ENCODE measurements at places on chromosomes 16 and 17.

- DNase-seq, result peak; percentile 87
Measured at GRCh38 chr16:84088695-84089395, 27.9 kb downstream of the MBTPS1 start.

GRCh38 chr17:75475851-75476250 lies 19.4 kb downstream of the TMEM94 start:
- no peak for DNase-seq

DNA sequence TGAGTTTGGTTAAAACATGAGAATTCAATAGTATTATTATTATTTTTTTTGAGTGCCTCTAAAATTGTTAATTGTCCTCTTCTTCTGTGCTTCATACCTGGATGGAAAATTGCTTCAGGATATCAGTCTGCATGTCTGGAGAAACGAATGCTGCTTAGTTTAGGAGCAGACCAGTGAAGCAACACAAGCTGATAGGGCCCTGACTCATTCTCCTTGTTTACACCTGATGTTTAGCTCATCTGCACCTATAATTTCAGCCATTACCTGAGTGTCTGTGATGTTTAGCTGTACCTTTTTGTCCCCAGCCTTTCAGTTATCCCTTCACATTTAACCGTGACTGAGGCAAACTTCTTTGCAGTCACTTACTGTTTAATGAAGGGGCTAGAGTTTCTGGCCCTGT lies 14.8 kb downstream of the SNTB2 start:
- no peak for DNase-seq

- DNase-seq, result peak; percentile 10
Measured at GRCh38 chr17:76152591-76152990, 11.5 kb upstream of the FOXJ1 start.

GRCh38 chr16:3706253-3707012 lies 10.9 kb downstream of the TRAP1 start:
- DNase-seq, result no peak

DNA sequence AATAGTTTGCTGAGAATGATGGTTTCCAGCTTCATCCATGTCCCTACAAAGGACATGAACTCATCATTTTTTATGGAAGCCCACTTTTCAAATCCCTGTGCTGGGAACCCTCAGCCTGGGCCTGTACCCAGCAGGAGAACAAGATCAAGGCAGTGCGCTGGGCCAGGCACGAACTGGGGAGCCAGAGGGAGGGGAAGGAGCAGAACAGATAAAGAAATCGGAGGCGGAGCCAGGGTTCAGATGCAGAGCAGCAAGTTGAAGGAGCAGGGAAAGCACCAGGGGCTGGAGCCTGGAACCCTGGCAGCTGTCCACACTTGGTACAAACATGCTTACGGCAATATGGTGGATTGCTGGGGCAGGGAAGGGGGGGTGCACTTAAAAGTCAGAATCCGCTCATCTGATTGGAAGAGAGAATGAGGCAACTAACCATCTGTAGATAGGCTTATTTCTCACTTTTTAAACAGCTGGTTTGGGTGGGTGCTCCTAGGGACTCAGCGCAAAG lies 107.5 kb downstream of the NOG start:
- no peak for DNase-seq

DNA sequence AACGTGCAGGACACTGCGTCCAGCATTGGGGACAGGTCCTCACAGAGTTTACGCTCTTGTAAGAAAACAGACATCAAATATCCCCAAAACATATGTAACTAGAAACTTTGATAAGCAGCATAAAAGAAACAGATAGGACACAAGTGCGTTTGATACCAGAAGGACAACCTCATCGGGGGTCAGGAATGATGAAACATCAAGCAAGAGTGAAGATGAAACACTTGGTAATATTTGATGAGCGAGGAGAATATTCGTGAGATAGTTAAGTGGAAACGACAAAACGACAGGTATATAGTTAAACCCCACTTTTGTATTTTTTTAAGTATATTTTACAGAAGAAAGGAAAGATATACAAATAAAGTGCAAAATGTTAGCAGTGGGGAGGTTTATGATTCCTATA lies 55.9 kb downstream of the NXN start:
- no peak for DNase-seq

DNA sequence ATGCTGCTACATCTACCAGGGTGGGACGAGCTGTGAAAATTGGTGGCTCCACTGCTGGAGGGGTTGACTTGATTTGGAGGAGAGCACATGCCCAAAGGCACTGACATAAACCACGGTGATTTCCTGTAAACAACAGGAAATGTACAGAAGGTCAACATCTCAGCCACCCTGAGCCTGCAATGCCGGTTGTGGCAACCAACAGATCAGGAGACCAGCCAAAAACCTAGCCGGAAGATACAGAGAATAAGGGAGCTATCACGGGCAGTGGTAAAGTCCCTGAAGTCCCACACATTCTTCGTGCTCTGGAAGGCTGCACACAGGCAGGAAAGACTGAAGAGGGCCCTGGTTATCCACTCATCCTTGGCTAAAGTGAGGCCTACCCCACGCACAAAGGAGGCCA lies 56.2 kb downstream of the ADCY9 start:
- DNase-seq, result no peak

DNA sequence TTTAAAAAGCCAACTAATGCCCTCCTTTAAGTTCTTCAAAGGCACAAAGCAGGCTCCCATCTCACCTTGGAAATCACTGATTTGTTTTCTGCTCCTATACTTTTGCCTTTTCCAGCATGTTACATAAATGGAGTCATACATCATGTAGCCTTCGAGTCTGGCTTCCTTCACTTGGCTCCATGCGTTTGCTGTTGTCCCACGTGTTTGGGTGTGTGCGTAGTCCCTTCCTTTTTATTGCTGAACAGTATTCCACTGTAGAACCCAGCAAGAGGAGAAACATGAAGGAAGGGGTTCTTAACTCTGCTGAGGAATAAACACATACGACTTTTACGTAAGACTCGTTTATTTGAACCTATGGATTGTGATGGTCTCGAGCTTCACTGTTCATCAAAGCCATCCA lies 82.0 kb downstream of the GPRC5B start:
- no peak for DNase-seq

GRCh38 chr17:31915456-31916100 lies 14.1 kb upstream of the UTP6 start:
- DNase-seq, result no peak

- no peak for DNase-seq
Measured at GRCh38 chr17:48901241-48901640, 7.0 kb upstream of the UBE2Z start.

DNA sequence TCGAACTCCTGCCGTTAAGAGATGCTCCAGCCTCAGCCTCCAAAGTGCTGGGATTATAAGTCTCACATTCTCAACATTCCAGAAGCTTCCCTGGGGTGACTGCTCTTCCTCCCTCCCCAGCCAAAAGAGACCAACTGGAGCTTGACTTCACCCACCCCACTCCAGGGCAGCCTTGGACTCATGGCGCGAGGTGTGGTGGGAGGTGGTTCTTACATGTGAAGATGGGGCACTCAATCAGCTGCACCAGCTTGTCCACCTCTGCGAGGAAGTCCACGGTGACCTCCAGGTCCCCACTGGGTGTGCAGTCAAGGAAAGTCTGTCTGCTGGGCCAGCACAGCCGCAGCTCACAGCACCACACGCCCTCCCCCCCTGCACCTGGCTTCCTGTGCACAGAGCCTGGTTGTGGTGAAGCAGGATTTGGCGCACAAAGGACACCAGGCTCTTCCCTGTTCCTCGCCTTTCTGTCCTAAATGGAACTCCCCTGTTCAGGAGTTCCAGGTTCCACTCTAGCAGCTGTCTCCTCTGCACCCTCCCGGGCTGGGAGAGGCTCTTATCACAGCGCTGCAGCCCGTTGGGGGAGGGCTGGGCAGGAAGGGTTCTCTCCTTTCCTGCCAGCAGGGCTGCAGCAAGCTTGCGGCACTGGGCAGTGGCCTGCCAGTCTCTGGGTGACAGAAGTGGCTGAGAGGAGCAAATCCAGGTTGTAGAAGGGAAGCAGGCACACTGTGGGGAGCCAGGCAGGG lies 9.6 kb upstream of the MTSS2 start:
- DNase-seq, result peak; percentile 67

DNA sequence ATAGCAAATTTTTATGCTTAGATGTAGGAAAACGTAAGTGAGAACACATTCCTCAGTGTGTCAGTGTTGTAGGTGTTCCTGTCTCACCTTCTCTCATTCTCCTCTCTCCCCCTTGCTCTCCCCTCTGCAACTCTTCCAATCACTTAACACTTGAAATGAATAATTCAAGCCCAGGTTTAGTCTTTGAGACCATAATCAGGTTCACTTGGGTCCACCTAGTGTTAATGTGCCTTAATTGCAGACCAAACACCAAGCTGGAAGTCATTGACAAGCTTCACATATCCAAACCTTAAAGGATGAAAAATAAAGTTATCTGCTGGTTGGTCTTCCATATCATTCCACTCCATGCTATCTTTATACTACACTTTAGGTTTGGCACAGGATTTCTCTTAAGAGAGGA lies 37.0 kb downstream of the STXBP4 start:
- DNase-seq, result no peak

DNA sequence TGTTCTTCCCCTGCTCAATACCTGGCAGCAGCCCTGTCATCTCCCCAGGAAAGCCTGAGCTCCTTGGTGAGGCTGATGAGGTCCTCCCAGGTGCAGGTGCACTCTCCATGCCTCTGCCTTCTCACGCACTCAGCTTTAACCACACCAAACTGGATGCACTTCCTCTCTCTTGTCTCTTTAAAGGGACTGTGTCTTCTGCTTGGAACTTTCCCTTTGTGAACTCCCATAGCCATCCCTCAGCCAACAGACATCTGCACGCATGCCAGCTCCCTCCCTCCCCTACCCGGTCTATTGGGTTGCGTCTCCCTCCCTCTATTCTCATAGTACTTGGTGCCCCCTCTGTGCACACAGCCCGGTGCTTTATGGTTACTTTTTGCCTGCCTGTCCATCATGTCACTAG lies 231.2 kb downstream of the MSI2 start:
- DNase-seq, result no peak

GRCh38 chr16:75252946-75253911 lies 1.8 kb upstream of the BCAR1 start:
- peak; percentile 27 for DNase-seq

- DNase-seq, result no peak
Measured at GRCh38 chr17:73743518-73744201, 99.4 kb upstream of the SDK2 start.

DNA sequence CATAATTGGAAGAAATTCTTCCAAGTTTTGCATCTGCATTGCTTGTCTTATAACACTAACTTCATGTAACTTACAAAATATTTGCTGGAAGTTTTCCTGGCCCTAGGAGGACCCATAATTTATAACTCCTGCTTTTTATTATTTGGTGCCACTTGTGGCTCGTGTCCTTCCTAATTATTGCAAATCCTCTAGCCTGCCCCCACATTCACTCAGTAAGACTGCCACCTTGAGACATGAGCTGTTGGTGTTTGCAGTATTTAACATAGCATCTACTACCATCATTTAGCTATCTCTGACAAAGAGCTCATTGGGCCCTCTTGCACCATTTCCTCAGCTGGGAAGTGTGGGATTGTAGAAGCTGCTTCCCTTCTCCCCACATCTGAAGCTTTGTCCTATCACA lies 49.5 kb downstream of the FTO start:
- DNase-seq, result no peak

- DNase-seq, result no peak
Measured at GRCh38 chr16:27472091-27473020, 70.4 kb downstream of the IL21R start.

GRCh38 chr17:72120642-72121163 lies at the start of gene SOX9:
Gene SOX9 (plus strand): TSS chr17:72121020. CDS start chr17:72121392, 372 bp downstream.
- peak; percentile 94 for DNase-seq

DNA sequence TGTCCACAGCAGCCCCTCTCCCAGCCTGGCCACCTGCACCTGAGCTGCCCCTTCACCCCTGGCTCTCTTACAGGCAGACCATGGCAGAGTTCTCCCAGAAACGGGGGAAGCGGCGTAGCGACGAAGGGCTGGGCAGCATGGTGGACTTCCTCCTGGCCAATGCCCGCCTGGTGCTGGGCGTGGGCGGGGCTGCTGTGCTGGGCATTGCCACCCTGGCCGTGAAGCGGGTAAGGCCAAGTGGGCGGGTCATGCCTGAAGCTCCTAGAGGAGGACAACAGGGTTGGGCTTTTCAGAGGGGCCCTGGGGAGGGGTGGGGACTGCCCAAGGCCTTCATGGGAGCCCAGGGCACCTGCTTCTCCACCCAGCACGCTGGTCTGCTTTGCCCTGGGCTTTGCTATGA lies 2.2 kb downstream of the MIEF2 start:
- DNase-seq, result peak; percentile 67

GRCh38 chr17:60039114-60039846 lies 39.4 kb downstream of the HEATR6 start:
- no peak for DNase-seq

- DNase-seq, result no peak
Measured at GRCh38 chr17:58252141-58252540, 13.8 kb downstream of the LPO start.

DNA sequence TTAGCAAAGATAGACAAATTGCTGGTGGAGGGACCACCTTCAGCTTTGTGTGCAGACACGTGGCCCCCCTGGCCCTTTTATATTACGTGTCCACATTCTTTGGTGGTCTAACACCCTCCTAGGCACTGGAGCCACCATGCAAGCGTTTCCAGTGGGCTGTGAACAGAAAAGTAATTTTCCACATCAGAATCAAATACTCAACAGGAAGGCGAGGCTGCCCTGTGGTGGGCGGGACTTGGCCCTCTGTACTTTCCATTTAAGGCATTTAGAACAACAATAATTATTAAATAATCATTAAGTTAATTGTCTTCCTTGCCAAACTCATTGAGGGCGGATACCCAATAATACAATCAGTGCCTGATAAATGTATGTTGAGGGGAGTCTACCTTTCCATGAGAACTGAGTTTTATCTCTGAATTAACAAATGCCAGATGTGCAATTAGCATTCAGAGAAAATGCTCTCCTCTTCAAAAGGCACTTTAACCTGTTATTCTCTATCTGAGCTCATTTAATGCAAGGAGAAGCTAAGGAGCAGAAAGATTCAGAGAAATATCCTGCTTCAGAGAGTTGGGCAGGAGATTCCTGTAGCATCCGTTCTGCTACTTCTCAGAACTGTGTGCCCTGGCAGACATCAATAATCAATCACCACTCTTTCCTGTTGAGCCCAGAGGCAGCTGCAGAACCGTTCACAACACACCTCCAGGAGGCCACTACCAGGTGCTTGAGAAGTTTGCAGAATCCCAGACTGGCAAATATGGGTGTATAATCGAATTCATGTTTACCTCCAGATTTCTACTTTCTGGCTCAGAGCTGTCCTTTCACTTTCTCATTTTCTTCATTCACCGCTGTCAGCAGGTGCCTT lies 109.4 kb downstream of the CMIP start:
- DNase-seq, result peak; percentile 18

DNA sequence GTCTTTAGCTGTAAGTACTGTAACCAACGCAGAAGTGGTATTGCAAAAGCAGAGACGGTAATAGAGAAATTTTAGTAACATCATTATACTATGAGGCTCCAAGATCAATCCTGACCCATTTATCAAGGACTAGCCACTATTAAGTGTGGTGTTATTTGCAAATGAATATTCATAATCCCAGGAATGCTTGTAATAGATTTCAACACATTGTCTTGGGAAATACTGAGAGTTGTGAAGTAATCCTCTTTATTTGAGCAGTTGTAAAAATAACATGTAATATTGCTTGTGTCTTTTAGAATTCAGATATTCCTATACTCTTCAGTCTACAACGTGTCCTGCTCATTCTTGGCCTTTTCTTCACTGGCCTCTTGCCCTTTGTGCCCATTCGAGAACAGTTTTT lies 46.4 kb downstream of the GDPD1 start:
- no peak for DNase-seq
